ENCODE measurements at places on chromosomes 2 and 18.

DNA sequence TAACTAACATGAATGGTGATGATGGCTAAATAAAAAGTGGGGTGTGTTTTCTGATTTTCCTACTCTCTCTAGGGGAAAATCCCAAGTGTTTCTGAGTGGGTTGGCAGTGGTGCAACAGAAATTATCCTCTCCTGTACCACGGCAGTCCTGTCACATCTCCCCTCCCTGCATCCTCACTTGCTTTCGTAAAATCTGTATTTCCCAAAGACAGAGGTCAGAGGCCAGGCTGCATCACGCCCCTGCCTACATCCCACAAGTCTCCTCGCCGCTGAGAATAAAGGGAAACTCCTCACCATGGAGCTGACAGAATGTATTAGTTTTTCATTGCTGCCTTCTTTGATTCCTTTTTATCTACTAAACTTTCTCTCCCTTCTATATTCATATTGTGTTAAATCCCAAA, 13.1 kb downstream of the FBLN7 start:
- no peak for DNase-seq

DNA sequence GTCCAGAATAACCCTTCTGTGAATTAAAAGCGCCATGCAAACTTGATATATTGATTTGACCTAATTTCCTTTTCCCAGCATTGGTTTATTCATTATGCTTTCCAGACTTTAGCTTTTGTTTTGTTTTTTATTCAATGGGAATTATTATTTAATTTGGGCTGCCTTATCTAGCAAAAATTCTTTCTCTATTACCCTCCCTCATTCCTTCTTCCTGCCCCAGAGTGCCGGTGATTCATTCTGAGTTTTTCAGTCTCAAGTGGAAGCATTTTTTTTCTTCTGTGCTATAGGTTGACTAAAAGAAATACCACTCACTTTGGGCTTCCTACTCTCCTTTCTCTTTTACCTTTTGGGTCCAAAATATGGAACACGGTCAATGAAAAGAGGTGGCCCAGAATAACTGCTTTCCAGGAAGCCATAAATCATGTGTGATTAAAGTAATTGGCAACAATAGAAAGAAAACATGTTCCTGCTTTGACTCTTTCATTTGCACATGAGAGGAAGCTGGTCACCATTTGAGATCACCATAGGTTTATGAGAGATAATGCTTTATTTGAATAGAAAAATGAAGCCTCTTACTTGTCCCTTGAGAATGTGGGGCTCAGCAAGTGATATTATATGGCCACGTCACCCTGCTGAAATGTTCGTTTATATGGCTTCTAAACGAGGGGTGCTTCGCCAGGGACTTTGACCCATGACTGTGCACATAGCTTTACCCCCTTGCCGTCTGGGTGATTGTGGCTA, 422.8 kb upstream of the ZEB2 start:
- DNase-seq: no peak

GRCh38 chr2:38076152-38076709, 280 bp upstream of the CYP1B1 start:
- DNase-seq: no peak

GRCh38 chr18:10229458-10229857, 225.0 kb upstream of the APCDD1 start:
- no peak for DNase-seq

DNA sequence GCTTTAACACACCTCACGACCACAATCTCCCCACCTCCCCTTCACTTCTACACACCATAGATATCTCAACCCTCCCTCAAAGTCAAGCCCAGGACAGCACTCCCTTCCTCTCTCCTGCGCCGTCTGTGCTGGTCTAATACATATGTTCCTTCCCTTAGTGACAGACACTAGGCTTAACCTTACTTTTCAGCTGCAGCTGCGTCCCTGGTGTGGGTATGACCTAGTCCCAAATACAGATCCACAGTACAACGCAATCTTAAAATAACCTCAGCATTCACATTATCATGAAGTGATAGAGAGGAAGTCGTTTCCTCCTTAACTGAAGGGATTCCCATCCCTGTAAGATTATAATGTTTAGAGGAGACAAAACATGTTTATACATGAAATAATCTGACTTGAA, 192.7 kb upstream of the TANK start:
- DNase-seq: no peak
